Amygdala (tissue), 56 donors: ENCODE measurements at places on chromosomes 1 and 21.

- DNase-seq, result no peak
Measured at GRCh38 chr1:42680921-42681683, 1.1 kb upstream of the YBX1 start.

DNA sequence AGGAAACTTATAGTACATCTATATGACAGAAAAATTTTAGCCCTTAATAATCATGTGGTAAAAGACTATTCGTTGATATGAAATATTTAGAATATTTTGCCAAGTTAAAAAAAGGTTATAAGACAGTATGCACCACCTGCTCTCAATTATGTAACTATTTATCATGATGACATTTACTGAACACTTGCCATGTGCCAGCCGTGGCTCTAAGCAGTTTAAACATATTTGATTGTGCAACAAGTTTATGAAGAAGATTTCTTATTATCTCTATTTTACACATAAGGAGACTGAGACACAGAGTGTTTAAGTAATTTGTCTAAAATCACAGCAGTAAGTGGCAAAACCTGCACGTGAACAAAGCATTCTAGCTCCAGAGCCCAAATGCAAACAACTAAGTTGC, 199.3 kb upstream of the JUN start:
- no peak for DNase-seq

GRCh38 chr1:95180371-95180770, 53.6 kb upstream of the RWDD3 start:
- no peak for DNase-seq

DNA sequence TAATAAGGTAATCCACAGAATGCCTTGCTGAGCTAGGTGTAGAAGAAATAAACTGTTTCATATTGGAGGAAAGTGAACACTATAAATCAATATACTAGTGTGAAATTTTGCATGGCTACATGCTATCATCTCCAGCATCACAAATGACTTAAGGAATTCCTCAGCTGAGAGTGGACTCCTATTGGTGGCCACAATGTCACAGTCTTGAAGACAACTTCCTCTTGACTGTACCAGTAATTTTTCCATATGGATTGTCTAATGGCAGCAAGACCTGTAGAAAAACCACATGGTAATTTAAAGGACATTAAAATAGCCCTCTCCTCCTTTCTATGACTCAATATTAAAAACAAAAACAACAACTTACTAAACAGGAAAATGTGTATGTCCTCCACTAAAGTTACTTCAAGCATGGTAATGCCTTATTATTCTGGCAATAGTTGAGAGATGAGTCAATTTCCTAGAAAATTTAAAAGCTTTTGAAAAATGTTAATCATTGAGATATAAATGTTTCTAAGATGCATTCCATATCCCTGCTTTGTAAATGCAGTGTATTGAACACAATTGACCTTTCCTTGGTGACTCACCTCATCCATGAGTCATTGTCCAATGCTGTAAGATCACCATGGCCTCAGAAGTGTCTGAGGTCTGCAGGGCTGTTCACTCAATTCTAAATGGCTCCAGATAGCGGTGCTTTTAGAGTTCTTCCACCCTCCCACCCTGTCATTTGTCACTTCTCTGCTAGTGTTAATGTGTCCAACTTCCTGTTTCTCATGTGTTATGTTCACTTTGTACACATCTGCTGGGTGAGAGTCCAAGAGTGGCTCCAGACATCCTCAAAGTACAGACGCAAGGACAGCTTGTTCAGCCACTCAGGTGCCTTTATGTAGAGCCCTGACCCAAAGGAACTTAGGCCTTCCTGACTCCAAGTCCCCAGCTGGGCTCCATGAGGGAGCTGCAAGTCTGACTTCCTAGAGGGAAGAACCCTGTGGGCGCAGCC, 32.8 kb upstream of the DNASE2B start:
- DNase-seq, result no peak

- DNase-seq, result no peak
Measured at GRCh38 chr1:32962248-32962896, 2.2 kb downstream of the RNF19B start.

- DNase-seq, result no peak
Measured at GRCh38 chr1:84613026-84613425, 38.8 kb upstream of the CTBS start.

GRCh38 chr1:53585129-53585528, 125.9 kb downstream of the DMRTB1 start:
- no peak for DNase-seq
